ENCODE measurements at places on chromosomes 6 and 20. TPM values are rescaled to one million over a fixed set of nuclear protein-coding genes. Genes with fewer than 3 reads are reported as not detected.

Gene BEND6
- total RNA-seq = 1.4 TPM

Gene CNPY3
- total RNA-seq = 28.7 TPM

Gene VIP
- total RNA-seq = not detected

Gene PRPH2
- total RNA-seq = 0.15 TPM

Gene GSTA2
- total RNA-seq = not detected

Gene EPPIN
- not detected for total RNA-seq

Gene RIPPLY2
- total RNA-seq = not detected

Gene GUCA1A
- 0.36 TPM for total RNA-seq

Gene SLC4A11
- total RNA-seq = 2.7 TPM

Gene TREM2
- total RNA-seq = not detected

Gene KIAA1755
- 1.7 TPM for total RNA-seq

Gene BANF2
- total RNA-seq = not detected

Gene PRKN
- total RNA-seq = 8.0 TPM

All from melanocyte of skin (primary cell).